ENCODE measurements at places on chromosomes 7 and 10. TPM values are rescaled to one million over a fixed set of nuclear protein-coding genes. Genes with fewer than 3 reads are reported as not detected.
A peak's percentile ranks its signal among the peaks of the same experiment; 100 is the strongest.

Gene AIFM2
- total RNA-seq: 14.4 TPM

Gene HYAL4
- total RNA-seq: not detected

Gene FAM25G
- not detected for total RNA-seq

Gene AMZ1
- total RNA-seq: 2.5 TPM

- no peak for DNase-seq
- no peaks in the 10 kb centered on the region for H3K4me1 ChIP-seq
- no peak overlapping the region for H3K27ac ChIP-seq
- no peaks in the 10 kb centered on the region for H3K27me3 ChIP-seq
- peaks cover 89% of the 10 kb centered on the region for H3K36me3 ChIP-seq
- H3K4me3 ChIP-seq: no peak overlapping the region
These were observed 29.2 kb downstream of the TRRAP start for GRCh38 chr7:98907570-98907969.

DNA sequence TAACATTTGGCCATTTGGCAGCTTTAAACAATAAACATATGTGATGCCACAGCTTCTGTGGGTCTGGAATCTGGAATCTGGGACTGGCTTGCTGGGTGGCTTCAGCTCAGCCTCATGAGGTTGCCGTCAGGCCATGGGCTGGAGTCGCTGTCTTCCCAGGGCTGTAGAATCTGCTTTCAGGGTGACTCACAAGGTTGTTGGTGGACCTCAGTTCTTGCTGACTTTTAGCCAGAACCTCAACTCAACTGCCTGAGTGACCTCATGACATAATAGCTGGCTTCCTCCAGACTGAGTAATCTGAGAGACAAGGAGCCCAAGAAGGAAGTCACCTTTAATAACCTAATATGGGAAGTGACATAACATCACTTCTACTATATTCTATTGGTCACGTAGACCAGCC, 44.6 kb upstream of the TSPAN13 start:
- H3K4me3 ChIP-seq: no peak overlapping the region
- peak overlapping the region; percentile 96 for H3K27ac ChIP-seq
- DNase-seq: peak; percentile 62
- H3K4me1 ChIP-seq: peaks cover 45% of the 10 kb centered on the region

DNA sequence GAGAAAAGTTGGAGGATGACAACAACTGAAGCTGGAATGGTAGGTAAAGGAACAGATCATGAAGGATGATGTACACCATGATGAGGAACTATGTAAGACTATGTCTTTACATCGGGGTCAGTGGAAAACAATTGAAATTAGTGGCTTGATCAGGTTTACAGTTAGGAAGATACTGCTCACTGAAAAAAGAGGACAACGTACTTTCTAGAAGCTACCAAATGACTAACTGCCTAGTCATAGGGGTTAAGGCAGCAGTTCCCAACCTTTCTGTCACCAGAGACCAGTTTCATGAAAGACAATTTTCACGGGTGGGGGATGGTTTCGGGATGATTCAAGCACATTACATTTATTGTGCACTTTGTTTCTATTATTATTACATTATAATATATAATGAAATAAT, 91.6 kb upstream of the ANKRD1 start:
- no peaks in the 10 kb centered on the region for H3K36me3 ChIP-seq
- H3K4me3 ChIP-seq: no peak overlapping the region
- no peaks in the 10 kb centered on the region for H3K27me3 ChIP-seq
- no peak for DNase-seq

- H3K27me3 ChIP-seq: no peaks in the 10 kb centered on the region
- no peak overlapping the region for H3K4me3 ChIP-seq
- DNase-seq: no peak
- H3K36me3 ChIP-seq: peaks cover 6% of the 10 kb centered on the region
- no peak overlapping the region for H3K27ac ChIP-seq
These were observed 12.7 kb upstream of the ATP6V0E2 start for GRCh38 chr7:149860821-149861727.

DNA sequence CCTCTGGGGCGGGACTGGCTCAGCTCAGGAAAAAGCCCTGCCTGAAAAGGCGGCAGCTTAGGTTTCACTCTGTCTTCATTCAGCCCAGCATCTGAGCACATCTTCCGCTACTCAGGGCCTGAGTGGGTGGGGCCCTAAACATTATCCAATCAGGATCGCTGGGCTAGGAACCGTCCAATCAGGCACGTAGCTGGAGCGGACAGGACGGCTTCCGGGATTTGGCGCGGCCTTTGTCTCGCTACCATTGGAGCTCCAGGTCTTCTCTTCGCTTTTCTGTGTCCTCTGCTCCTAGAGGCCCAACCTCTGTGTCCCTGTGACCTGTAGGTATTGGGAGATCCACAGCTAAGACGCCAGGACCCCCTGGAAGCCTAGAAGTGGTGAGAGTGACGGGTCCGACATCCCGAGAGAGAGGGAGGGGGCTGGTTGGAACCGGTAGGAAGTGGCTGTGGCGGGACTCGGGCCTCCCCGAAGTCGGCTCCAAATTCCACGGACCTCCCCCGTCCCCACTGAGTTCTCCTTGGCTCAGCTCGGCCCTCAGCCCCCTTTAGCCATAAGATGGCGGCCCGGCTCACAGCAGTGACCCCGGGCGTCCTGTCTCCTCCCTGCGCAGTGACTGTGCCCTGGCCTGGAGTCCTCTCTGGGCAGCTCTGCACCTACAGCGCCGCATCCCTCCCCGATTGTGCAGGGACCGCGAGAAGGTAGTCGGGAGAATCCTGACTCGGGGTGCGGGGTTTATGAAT, 99.1 kb downstream of the ZNF680 start:
- no peaks in the 10 kb centered on the region for H3K36me3 ChIP-seq
- H3K27me3 ChIP-seq: no peaks in the 10 kb centered on the region
- H3K4me3 ChIP-seq: peak overlapping the region; percentile 75

DNA sequence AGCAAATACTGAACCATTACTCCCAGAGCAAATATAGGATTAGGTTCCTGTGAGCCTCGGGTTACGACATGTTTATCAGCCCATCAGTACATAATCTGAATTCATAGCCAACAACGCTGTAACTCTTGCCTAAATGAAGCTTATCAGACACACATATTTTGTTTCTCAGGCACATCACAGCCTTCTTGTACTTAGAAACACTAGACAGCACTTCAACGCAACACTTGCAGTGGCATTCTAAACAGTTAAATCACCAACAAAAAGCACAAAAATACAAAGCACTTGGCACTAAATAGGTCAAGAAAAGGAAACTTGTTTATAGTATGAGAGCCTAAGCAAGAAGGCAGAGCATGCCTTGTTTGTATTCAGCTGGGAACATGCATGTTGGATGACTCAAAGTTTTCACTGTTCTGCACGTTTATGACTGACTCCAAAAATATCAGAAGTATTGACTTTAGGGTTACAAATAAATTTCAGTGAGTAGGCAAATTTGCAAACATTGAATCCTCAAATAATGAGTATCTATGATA, 75.0 kb downstream of the VPS50 start:
- H3K4me1 ChIP-seq: peaks cover 22% of the 10 kb centered on the region
- H3K36me3 ChIP-seq: no peaks in the 10 kb centered on the region
- no peak overlapping the region for H3K4me3 ChIP-seq
- H3K27ac ChIP-seq: peak overlapping the region; percentile 43
- no peak for DNase-seq
- H3K27me3 ChIP-seq: no peaks in the 10 kb centered on the region

DNA sequence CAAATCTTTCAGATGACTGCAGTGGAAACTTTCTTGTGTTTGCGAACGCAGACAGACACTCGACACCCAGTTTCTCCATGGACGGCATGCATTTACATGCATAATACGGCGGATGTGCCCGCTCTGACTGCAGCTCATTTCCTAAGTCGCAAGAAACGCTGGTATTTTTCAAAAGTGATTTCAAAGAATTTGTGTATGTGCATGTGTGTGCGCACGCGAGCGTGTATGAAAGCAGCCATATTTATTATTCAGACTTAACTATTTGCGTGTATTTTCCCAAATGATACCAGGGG, 436.5 kb upstream of the MGMT start:
- H3K4me1 ChIP-seq: no peaks in the 10 kb centered on the region
- H3K4me3 ChIP-seq: no peak overlapping the region
- no peak overlapping the region for H3K27ac ChIP-seq
- H3K27me3 ChIP-seq: peaks cover 21% of the 10 kb centered on the region
- H3K36me3 ChIP-seq: no peaks in the 10 kb centered on the region

DNA sequence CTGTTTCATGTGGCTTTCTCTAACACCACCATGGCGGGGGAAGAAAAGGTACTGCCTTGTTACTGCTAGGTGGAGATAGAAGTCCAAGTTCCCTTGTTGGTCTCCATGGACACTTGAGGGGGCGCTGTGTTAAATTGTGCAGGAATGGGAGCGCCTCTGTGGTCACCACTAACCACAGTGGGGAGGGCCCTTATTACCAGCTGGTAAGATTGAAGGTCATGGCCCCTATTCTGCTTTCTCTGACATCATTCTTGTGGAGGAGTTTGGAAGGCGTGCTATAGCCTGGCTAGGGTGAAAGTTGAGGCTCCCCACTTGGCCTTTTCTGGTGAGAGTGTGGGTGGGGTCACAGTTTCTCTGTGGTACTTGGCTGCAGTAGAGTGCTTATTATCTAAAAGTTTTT, 14.9 kb upstream of the MXI1 start:
- no peak for DNase-seq
- H3K27me3 ChIP-seq: peaks cover 9% of the 10 kb centered on the region
- H3K4me1 ChIP-seq: no peaks in the 10 kb centered on the region
- H3K36me3 ChIP-seq: no peaks in the 10 kb centered on the region
- no peak overlapping the region for H3K4me3 ChIP-seq

All from osteoblast (primary cell).